T-helper 1 cell (primary cell): ENCODE measurements at places on chromosomes 12 and 14.
A peak's percentile ranks its signal among the peaks of the same experiment; 100 is the strongest.

DNA sequence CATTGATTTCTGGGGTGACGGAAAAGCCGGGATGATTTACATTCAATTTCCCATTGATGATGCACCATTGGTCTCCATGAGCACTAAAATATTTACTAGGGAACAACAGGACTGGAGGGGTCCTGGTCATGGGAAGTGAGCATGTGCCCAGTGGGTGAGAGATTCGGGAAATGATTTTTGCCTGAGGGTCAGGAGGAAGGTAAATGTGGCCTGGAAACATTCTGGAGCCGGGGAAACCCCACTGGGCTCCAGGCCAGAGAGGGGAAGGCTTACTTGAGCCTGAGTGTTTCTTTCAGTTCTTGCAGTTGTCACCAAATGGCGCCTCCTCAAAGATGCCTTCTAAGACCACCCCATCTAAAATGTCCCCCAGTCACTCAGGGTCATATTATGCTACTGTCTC lies 532.3 kb upstream of the TBX3 start:
- DNase-seq = no peak

DNA sequence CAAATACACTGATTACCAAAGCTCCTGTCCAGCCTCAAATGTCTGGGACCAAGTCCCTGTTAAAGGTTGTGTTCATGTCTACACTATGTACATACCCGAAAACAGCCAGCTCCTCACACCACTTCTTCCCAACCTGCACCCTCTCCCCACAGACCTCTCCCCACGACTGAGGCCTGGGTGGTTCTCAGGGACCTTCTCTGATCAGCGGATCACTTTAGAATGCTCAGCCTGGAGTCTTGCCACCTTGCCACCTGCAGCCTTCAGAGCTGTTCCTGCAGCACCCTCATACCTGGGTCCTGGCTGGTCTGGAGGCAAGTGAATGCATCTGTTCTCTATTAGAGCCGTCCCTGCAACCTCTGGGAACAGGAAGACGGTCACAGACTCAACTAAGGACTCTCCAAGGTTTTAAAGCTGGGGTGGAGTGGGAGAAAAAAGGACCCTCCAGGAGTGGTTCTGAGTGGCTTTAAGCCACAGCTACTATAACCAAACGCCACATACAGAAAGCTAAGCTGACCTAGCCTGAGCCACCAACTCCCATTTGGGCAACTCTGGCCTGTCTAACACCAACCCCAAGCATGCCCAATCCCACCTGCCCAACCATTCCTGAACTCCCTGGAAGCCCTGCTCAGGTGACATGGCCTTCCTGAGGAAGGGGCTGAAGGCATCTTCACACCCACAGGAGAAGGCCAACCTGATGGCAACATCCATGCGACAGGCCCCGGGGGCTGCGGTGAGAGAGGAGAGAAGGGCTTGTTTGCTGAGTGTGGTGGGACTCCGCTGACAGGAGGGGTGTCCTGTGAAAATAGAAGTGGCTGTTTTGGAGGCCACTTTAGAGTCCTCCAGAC lies 8.6 kb downstream of the KRT2 start:
- DNase-seq = no peak

- DNase-seq = no peak
Observed at GRCh38 chr12:9810671-9811070, 16.6 kb upstream of the KLRF1 start.

GRCh38 chr12:106915635-106916026 lies 40.1 kb upstream of the TMEM263 start:
- DNase-seq = no peak

- no peak for DNase-seq
Observed at GRCh38 chr12:68416826-68417225, 84.7 kb upstream of the MDM1 start.

DNA sequence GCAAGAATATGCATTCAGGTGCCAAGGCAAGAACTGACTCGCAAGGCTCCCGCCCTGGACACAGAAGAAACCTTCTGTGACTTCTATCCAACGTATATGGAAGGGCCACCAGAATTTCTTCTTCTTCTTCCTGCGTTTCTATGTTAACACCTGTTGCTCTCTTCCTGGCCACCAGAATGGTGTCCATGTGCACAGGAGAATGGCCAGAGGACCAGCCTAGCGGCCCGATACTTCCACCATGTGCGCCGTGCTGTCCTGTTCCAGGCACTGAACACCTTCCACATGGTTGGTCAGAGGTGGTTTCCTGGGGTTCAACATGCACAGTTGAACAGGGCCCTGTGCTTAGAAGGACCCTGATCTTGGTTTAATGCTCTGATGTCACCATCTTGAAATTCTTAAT lies 455.8 kb downstream of the BCL11B start:
- no peak for DNase-seq

DNA sequence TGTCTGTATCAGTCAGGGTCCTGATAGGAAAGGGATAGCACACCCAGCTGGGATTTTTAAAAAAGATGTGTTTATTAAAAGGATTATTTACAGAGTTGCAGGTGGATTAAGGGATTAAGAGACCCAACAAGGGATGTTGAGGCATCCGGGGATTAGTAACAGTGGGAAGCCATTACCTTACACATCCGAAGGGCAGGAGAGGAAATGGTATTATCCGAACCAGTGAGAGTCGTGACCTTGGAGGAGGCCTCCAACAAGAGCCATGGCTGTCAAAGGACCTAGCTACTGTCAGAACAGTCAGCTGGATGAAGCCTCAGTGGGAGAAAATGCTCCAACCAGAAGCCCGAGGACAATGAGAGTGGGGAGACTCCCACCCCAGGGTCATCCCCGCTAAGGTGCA lies 146.3 kb upstream of the KRAS start:
- DNase-seq = no peak

DNA sequence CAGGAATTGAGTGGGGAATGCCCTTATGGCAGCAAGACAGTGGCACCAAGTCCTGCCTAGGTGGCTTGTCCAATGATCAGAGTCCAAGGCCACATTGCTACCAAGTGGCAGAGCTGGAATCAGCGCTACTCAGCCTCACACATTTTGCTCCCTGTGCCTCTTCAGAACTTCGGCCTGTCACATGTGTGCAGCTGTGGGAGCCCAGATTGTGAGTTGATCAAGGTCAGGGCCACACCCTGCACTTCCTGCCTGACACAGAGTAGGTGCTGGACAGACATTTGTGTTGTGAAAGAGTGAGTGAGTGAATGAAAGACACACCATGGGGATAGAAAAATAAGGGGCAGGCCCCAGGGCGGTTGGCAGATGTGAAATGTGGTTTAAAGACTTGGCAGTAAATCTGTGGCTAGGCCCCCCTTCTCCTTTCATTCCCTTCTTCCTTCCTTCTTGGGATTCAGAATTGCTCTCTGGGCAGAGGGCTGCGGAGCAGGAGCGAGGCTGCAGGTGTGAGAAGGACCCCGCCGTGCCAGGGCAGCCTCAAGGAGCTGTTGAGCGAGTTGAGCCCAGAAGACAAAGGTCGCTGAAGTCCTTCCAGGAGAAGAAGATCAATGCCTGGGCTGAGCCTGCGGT lies 83.5 kb downstream of the SLC25A47 start:
- no peak for DNase-seq

DNA sequence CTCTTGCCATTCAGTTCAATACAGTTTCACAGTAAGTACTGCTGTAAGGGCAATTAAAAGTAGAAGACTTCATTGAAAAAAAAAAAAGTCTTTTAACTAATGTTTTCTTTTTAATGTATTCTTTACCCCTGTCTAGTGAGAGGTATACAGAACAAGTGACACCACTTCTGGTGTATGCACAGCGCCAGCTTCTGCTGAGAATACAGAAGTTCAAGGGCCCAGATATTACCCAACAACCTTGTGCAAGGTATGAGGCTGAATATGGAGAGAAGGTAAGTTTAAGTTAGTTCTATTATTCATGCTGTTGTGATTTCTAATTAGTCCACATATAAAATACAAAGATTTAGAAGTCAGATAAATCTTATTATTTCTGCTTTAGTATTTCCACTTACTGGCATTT lies 168.7 kb downstream of the CFAP54 start:
- no peak for DNase-seq

DNA sequence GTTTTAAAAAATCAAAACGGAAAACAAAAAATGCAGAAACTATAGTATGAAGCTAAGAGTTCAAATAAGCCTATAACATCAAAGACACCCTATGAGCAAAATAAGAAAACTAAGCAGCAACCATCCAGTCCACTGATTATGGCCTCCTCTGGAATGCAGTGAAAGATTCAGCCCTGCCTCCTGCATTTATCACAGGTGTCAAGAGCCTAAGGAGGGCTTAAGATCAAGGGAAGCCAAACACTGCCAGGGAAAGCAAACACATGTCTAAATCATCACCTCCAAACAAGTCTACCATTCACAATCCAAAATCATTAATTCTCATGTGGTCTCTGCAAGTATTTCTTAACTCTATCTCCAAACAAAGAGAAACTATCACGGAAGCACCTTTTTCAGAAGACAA lies 28.4 kb downstream of the SARNP start:
- no peak for DNase-seq

GRCh38 chr14:64762044-64763034 lies 58.1 kb downstream of the PLEKHG3 start:
- DNase-seq = peak; percentile 22

DNA sequence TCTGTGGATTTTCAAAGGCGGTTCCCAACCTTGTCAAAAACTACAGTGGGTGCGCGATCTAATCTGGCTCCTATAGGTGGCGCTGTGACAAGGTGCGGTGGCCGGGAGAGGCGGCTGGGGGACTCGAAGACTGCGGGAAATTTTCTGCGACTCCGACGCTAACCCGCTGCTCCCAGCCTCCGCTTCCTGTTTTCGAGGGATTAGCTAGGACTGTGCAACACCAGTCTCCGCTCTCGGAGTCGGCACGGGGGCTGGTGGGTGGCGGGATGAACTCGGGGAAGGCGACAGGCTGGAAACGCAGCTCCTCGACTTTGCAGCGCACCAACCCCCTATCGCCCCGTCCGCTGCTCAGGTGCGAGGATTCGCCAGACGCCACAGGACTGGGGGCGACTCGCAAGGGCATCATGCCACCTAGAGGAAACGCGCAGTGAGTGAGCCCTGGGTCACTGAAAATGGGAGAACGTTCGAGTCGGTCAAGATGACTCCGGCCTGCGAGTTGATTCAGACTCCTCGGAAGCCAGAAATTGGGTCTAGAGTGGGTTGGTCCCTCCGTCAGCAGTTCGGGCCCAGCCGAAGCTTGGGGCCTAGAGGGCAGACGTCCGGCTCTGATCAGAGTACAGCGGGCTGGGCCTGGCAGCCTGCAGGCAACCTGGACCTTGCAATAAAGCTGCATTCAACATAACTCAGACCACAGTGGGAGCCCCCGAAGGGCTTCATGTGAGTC lies 5.5 kb upstream of the PAX9 start:
- DNase-seq = no peak

DNA sequence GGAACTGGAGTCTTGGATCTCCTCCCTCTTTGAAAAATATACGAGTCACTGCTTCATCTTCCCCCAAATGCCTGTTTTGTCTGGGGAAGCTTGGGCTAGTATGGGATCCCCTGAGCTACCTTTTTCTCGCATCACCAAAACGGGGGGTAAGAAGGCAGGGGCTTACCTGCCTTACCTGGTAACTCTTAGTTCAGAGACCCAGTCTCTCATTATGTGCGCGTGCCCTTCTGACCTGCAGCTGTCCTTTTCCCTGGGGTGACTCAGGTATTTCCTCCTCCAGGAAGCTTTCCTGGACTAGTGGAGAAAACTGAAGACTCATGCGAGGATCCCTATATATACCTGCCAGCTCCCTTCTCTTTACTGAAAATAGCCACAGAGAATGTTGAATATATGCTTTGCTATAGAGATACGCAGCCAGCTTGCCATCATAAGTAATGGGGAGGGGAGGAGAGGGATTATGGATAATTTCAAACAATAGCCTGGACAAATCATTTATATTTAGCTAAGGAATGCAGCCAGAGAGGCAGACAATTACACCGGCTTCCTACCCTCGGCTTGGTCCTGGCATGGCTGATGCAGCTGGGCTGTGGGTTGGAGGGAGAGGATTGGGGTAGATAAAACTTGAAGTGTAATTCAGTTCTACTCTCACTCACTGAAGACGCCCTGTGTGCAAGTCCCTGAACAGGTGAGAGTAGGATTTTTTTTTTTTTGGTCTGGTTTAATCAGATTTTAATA lies 1.1 kb downstream of the TSPAN9 start:
- DNase-seq = no peak

DNA sequence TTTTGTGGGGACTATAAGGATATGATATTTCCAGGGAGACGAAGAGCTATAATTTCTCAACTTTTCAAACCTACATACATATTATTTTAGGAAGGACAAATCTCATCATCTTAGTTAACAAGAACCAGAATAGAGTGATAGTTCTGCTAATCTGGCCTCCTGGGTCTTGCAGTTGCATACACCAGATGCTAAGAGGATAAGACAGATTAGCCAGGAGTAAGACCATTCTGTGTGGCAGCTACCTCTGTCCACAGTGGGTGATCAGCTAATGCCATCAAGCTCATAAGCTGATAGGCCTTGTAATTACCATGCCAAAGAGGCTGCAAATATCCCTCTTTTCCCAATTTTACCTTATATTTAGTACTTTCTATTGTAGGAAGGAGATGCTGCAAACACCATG lies 776.8 kb downstream of the NRXN3 start:
- no peak for DNase-seq

GRCh38 chr12:93734784-93735183 lies 57.6 kb downstream of the CRADD start:
- no peak for DNase-seq

DNA sequence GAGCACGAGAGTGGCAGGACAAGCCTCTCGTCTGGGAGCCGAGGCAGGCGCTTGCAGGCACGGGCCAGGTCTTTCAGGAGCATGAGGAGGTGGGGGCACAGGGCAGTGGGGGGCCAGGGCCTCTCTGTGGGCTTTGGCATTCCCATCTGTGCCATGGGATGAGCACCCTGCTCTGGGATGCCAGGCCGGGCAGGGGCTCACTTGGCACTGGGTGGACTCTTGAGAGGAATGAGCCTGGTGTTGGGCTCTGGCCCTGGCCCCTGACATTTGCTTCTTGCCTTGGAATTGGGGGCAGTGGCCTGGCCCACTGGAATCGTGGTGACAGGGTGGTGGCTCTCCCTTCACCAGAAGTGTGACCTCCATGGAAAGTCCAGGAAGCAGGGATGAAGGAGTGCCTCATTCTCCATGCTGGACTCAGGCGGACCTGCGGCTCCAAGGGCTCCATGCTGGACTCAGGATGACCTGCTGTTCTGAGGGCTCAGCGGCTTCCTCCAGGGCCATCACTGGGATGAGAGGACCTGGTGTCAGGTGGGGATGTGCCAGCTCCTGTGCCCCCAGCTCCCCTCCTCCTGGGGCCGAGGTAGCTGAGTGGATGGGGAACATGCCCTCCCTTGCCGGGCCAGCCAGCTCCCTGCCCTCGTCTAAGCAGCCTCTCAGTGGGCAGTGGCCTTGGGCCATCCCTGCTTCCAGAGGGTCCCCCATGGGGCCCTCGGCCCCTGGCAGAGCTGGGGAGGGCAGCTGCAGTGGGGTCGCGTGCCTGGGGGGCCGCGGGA lies 220.3 kb downstream of the KIF26A start:
- DNase-seq = no peak

- no peak for DNase-seq
Observed at GRCh38 chr14:60658909-60659585, 9.8 kb upstream of the SIX1 start.
